Keratinocyte (primary cell): ENCODE measurements at places on chromosomes 1 and 21.

GRCh38 chr1:2311184-2312032 lies 79.9 kb downstream of the MORN1 start:
- DNase-seq, result no peak
- H3K27me3 ChIP-seq, result no peaks in the 10 kb centered on the region
- H3K4me1 ChIP-seq, result no peaks in the 10 kb centered on the region
- H3K27ac ChIP-seq, result no peak overlapping the region
- H3K36me3 ChIP-seq, result peaks cover 3% of the 10 kb centered on the region
- no peak overlapping the region for H3K4me3 ChIP-seq

GRCh38 chr1:181577475-181577874 lies 94.2 kb downstream of the CACNA1E start:
- H3K27ac ChIP-seq, result no peak overlapping the region
- H3K4me1 ChIP-seq, result no peaks in the 10 kb centered on the region
- H3K36me3 ChIP-seq, result no peaks in the 10 kb centered on the region
- DNase-seq, result no peak
- H3K27me3 ChIP-seq, result peaks cover 3% of the 10 kb centered on the region

GRCh38 chr1:182359645-182360044 lies 31.9 kb downstream of the GLUL start:
- H3K4me3 ChIP-seq, result no peak overlapping the region
- H3K4me1 ChIP-seq, result no peaks in the 10 kb centered on the region
- H3K27me3 ChIP-seq, result no peaks in the 10 kb centered on the region
- no peak overlapping the region for H3K27ac ChIP-seq
- H3K36me3 ChIP-seq, result no peaks in the 10 kb centered on the region

DNA sequence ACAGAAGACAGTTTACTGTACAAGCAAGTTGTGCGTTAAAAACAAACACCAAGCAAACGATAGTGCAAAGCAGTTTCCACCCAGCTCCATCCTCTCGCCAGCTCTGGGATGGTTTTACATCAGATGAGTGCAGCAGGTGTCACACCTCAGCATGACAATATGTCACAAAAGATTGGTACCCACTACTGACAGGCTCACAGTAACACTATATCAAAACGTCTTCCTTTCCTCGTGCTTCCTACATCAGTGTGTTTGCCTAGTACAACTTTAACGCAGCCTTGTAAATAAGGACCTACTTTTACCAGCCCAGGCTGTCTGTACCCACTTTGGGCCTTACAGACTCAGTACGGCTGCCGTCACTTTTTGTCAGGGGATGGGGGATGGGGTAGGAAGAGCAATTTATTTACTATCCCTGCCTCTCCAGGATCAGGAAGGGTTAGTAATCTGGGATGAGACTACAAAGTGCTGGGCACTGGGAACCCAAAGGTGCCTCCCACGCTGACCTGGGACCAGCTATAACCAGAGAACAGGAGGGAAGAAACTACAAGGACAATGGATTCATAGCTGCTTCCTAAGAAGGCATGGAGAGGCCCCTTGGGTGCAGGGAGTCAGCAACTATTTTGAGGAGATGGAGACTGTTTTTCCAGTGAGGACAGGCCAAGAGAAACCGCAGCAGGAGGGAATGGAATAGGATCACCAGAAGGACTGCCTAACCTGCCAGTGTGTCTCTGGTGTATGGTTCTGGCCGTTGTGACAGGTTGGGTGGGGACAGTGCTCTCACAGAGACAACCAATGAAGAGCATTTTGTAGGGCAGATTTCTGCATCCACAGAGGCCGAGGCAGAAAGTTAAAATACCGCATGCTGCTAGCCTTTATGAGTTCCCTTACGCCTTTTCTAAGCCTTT lies 30.2 kb downstream of the RUNX3 start:
- peaks cover 23% of the 10 kb centered on the region for H3K27me3 ChIP-seq
- H3K27ac ChIP-seq, result no peak overlapping the region
